Mesothelial cell of epicardium (in vitro differentiated cells): ENCODE measurements at places on chromosomes 16 and 17.

GRCh38 chr16:17846030-17846429, 375.3 kb upstream of the XYLT1 start:
- DNase-seq, result no peak

DNA sequence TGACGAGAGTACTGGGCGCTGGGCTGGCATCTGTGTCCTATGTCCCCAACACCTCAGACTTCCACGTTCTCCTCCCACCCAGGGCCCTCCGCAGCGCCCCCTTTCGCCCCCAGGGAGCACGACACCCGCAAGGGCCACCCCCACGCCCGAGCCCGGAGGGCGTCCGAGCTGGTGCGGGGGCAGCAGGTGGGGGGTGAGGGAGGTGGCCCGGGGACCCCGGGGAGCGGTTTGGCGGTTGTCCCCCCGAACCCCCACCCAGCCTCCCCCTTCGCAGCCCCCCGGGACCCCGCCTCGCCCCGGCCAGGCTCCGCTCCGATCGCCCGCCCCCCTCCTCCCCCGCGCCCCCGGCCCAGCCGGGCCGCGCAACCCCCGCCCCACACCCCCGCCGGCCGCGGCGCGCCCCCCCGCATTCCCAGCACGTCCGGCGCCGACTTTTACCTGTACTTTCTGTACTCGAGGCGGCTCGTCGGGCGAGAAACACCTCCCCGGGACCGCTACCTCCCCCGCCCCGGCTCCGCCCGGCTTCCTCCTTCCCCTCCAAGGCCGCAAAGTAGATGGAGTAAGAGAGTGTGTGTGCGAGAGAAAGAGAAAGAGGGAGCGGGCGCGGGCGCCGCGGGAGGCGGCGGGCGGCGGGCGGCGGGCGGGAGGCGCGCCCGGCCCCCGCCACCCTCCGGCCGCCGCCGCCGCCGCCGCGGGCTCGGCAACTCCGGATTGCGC, 901 bp downstream of the CDYL2 start:
- DNase-seq, result no peak

DNA sequence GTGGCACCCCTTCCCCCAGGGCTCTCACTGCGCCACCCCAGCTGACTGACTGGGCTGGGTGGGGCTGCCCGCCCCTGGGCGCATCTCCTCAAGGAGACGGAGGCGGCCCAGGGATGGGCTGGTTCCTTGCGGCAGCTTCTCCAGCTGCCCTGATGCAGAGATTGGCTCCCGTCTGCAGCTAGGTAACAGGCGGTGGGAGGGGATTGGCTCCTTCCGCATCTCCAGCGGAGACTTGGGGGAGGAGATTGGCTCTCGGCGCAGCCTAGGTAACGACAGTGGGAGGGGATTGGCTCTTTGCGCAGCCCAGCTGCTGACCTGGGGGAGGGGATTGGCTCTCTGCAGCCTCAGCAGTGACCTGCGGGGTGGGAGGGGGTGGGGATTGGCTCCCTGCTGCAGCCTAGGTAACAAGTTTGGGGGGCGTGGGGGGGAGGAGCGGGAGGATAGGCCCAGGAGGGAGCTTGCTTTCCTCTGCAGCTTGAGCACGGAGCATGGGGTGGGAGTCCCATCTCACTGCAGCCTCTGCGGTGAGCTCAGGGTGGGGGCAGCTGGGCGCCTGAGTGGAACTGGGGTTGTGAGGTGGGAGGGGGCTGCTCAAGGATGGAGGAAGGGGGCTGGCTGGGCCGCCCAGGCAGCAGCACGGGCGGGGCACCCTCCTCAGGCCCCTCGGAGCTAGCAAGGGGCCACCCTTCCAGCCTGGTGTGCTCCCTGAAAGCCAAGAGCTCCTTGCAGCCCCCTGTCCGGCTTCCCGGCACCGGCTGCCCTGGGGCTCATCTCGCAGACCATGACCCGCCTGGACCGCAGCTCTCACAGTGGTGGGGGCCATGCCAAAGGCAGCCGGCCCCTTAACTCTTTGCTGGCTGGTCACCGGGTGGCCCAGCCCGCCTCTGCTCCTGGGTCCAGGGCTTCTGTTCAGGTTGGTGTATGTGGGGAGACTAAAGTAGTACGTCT, 6.4 kb downstream of the NFE2L1 start:
- peak; percentile 82 for DNase-seq

DNA sequence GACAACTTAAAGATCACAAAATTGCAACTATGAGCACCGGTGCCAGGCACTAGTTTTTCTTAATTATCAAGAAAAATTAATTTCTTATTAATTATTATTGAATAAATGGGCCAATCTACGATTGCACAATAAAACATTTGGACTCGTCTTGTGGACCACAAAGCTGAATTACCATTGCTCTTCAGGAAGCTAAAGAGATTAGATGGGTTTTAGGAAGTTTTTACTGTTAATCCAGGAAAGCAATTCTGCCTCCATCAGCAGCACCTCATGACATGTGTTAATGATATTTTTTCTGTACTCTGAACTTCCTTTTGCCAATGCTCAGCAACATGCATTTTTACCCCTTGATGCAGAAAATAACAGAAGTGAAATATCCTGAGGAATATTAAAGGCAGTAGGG, 37.9 kb downstream of the HS3ST3A1 start:
- no peak for DNase-seq

- DNase-seq, result no peak
Measured at GRCh38 chr17:9298135-9298534, 276.8 kb downstream of the NTN1 start.

- DNase-seq, result no peak
Measured at GRCh38 chr17:6346156-6346786, 88.7 kb downstream of the AIPL1 start.
